Stimulated activated CD4-positive, alpha-beta T cell treated with anti-CD3 and anti-CD28 coated beads, Interleukin-1b, Interleukin-23, amount 100 ng/mL, for 4 hours (primary cell): ENCODE measurements at places on chromosomes 7 and 10.

- no peak for DNase-seq
These were observed 112.5 kb downstream of the MAD1L1 start for GRCh38 chr7:2120251-2120660.

- DNase-seq, result no peak
These were observed 317.3 kb upstream of the HGF start for GRCh38 chr7:82087099-82087498.

GRCh38 chr7:74455928-74456327 lies 2.2 kb downstream of the GTF2IRD1 start:
- DNase-seq, result no peak

DNA sequence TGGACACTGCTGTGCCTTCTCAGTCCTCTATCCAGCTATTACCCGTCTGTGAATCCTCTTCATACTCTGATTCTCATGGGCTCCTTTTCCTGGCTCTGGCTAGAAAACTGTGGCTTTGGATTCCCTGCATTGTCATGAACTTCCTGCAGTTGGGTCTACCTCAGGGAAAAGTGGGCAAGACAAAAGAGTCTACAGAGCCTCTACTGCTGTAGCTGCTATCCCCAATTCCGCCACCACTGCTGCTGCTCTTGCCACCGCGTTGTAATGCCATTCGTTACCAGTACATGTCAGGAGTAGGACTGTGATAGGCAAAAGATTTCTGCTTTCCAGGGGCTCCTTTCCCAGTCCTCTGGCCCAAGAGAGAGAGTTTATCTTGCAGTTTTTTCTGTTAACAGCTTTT lies 23.9 kb upstream of the PPP1R17 start:
- DNase-seq, result no peak

DNA sequence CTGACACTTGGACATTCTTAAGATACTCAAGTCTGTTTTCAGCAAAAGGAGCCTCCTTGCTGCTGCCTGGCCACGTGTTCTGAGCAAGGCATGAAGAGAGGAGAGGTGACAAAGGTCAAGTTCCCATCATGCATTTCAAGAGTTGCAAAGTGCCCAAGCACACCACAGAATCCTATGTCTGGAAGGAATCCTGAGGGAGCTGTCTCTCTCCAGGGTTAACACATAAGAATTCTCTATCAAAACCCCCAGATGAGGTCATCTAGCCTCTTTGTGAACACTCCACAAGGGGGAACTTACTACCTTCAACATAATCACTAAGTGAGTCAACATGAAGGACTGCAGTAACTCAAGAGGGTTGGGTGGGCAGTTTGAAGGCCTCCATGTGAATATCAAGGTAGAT lies 155.5 kb downstream of the RNF216 start:
- no peak for DNase-seq

GRCh38 chr7:40584667-40585433 lies 450.0 kb downstream of the SUGCT start:
- DNase-seq, result no peak

- no peak for DNase-seq
These were observed 156.4 kb upstream of the MDFIC start for GRCh38 chr7:114765331-114766040.

DNA sequence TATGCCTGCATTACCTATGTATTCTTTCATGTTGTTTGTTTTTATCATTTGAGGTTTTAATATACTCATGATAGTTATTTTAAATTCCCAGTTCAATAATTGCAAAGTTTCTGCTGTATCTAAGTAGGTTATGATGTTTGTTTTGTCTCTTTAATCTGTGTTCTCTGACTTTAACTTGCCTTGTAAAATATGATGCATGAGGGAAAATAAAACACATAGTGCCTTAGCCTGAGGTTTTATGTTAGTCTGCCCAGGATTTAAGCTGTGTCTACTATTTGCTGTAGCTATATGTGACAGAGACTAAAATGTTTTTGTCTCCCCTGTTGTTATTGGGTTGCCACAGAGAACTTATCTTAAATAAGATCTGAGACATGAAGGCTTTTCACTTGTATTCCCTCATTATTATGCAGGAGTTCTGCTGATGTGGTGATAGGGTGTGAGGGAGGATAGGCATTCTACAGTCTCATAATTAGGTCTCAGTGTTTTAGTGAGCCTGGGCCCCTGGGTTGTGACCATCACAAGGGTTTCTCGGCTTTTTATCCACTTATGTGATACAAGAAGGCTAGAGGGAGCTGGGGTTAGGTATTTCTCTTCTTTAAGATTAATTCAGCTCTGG lies 582.5 kb downstream of the CNTNAP2 start:
- DNase-seq, result no peak

DNA sequence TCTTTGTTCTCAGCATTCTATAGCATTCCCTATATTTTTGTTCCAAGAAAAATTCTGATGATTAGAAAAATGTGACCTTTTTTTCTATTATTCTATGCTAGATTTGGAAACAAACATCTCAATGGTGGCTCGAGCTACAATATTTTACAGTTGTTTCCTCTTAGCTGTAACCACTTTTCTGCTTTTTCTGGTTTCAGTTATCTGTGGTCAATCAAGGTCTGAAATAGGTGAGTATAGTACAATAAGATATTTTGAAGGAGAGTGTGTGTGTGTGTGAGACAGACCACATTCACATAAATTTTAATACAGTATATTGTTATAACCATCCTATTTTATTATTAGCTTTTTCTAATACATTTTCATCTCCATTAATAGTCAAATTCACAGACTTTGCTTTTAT lies 564.5 kb upstream of the GHITM start:
- no peak for DNase-seq

- DNase-seq, result no peak
These were observed 311.7 kb upstream of the BMPER start for GRCh38 chr7:33593611-33594010.

GRCh38 chr10:47031901-47032465 lies 120.8 kb downstream of the PTPN20 start:
- no peak for DNase-seq
